ENCODE measurements at places on chromosomes 5 and 9. TPM values are rescaled to one million over a fixed set of nuclear protein-coding genes. Genes with fewer than 3 reads are reported as not detected.
A peak's percentile ranks its signal among the peaks of the same experiment; 100 is the strongest.

- no peak overlapping the region for H3K27ac ChIP-seq
- no peaks in the 10 kb centered on the region for H3K36me3 ChIP-seq
- H3K4me1 ChIP-seq = no peaks in the 10 kb centered on the region
- no peak for DNase-seq
- H3K27me3 ChIP-seq = no peaks in the 10 kb centered on the region
These were observed 138.5 kb downstream of the SLC24A2 start for GRCh38 chr9:19650312-19650711.

DNA sequence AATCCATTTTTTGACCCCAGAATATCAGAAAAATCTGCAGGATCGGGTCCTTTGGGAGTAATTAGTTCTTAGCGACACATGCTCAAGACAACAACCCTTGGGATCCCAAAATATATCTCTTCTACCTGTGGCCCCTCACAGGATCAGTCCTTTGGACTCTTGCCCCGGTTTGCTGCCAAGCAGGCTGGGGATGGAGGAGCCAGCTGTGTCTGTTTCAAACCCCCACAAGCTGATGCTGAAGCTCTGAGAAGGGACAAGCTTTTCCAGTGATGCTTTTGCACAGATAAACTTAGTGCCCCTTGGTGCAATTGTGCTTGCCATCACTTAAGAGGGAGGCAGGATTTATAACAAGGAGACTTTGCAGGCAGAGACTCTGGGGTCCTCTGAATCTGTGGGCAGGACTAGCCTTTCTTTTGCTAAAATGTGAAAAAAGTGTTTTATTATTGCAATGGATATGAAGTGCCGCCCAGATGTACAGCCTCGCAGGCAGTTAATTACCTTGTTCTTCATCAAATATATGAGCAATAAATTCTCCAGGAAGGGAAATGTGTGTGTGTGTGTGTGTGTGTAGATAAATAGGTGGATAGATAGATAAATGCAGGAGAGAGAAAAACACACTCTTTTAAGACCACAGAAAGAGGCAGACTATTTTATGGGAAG lies 9.6 kb upstream of the LHX2 start:
- H3K4me3 ChIP-seq = no peak overlapping the region
- no peaks in the 10 kb centered on the region for H3K36me3 ChIP-seq

The ADAM19 gene
- total RNA-seq = 0.97 TPM

GRCh38 chr5:89418407-89419085 lies 535.6 kb upstream of the MEF2C start:
- no peaks in the 10 kb centered on the region for H3K27me3 ChIP-seq
- H3K27ac ChIP-seq = no peak overlapping the region
- no peaks in the 10 kb centered on the region for H3K4me1 ChIP-seq
- DNase-seq = no peak
- no peaks in the 10 kb centered on the region for H3K36me3 ChIP-seq

- H3K36me3 ChIP-seq = no peaks in the 10 kb centered on the region
- H3K27ac ChIP-seq = no peak overlapping the region
- no peaks in the 10 kb centered on the region for H3K4me1 ChIP-seq
These were observed 179.0 kb downstream of the TMEM232 start for GRCh38 chr5:110547495-110547894.

DNA sequence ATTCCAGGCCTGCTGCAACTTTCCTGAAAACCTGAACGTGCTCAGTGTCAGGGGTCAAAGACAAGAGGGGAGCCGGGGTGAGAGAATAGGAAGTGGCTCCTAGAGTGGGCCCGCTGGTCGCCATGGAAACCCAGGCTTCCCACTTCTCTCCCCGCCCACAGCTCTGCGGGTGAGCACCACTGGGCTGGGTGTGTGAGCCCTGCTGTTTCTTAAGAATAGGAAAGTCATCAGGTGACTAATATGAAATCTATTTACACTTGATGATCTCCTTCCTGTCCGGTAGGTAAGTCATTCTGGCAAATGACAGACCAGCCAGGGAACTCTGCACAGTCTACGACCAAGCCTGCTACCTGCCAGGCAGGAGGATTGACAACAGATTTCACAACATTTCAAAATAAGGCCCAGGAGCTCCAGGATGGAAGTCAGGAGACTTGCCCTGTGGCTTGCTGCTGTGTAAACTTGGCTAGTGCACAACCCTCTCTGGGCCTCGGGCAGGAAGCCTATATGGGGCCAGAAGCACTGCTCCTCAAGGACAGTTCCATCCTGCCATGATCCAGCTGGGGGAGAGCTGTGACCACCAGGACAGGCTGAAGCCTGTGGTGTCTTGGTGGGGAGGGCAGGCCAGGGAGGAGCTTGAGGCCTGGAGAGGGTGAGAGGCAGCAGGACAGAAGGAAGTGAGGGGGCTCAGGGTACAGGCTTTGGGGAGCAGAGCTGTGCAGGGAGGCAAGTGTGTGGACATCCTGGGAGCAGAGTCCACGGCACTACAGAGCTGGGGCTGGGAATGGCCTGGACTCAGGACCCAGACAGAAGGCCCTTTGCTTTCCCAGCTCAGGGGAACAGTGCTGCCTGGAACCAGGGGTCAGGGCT lies 60.6 kb downstream of the SHB start:
- peak overlapping the region; percentile 10 for H3K27ac ChIP-seq
- H3K27me3 ChIP-seq = no peaks in the 10 kb centered on the region
- no peaks in the 10 kb centered on the region for H3K4me1 ChIP-seq
- no peak for DNase-seq
- H3K4me3 ChIP-seq = no peak overlapping the region

DNA sequence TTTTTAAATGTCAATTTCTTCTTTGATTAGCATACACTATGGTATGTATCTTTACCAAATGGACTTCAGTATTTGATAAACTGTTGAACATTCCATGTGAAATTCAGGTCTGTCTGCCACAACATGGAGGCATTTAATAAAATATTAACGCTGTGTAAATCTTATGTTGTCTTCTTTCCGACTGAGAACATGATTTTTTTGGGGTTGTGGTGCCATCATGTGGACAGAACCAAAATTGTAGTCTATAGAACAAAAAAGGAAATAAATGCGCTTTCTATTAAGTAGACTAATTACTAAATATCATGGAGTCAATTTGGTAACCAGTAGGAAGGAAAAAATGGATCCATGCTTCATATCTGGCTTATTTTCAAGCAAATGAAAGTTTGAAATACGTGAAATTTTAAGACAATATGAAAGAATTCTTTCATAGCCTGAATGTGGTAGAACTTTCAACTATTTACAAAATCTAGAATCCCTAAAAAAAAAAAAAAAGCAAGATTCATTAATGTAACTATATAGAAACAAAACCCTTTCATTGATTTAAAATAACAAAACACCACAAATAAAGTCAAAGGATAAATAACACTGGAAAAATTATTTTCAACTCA lies 2.8 kb upstream of the PLK2 start:
- no peak overlapping the region for H3K27ac ChIP-seq
- H3K4me3 ChIP-seq = no peak overlapping the region
- H3K4me1 ChIP-seq = no peaks in the 10 kb centered on the region
- no peaks in the 10 kb centered on the region for H3K36me3 ChIP-seq
- no peak for DNase-seq

GRCh38 chr9:108467653-108468324 lies 388.0 kb downstream of the ACTL7B start:
- no peaks in the 10 kb centered on the region for H3K36me3 ChIP-seq
- H3K4me3 ChIP-seq = no peak overlapping the region
- peaks cover 14% of the 10 kb centered on the region for H3K4me1 ChIP-seq
- DNase-seq = no peak
- H3K27me3 ChIP-seq = no peaks in the 10 kb centered on the region

The BASP1 gene
- total RNA-seq = 4.0 TPM

DNA sequence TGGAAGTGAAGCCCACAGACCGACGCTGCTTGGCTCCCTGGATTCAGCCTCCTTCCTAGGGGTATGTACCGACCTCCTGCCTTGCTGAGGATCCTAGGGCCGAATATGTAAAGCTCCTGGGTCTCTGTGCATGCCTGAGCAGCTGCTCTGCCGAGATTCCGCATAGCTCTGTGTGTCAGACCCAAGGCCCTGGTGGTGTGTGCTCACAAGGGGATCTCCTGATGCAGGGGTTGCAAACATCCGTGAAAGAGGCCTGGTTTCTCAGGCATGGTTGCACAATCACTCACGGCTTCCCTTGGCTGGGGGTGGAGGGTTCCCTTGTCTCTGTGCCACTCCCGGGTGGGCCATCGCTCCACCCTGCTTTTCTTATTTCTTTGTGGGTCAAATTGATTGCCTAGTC lies 19.9 kb upstream of the SVEP1 start:
- no peak overlapping the region for H3K4me3 ChIP-seq
- DNase-seq = no peak
- no peaks in the 10 kb centered on the region for H3K27me3 ChIP-seq
- H3K27ac ChIP-seq = no peak overlapping the region
- no peaks in the 10 kb centered on the region for H3K4me1 ChIP-seq
- H3K36me3 ChIP-seq = no peaks in the 10 kb centered on the region

DNA sequence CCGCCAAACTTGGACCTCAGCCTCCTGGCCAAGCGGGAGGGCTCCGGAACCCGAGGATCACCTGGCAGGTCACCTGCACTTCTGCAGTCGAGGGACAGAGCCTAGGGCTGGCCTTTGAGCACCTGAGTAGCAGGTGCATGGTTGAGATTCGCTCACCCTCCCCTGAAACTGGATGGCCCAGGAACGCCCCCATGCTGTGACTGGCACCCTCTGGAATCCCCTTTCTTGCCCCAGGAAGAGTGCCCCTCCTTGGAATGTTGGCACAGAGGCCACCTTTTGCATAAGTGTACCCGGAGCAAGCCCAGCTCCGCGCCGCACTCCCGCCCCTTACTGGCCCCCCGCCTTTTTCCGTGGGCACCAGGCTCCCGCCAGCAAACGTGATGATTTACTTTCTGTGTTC lies 112.5 kb upstream of the IER5L start:
- H3K4me3 ChIP-seq = no peak overlapping the region
- no peaks in the 10 kb centered on the region for H3K36me3 ChIP-seq
- H3K4me1 ChIP-seq = no peaks in the 10 kb centered on the region
- H3K27me3 ChIP-seq = no peaks in the 10 kb centered on the region
- peak; percentile 2 for DNase-seq

- no peak for DNase-seq
- no peak overlapping the region for H3K4me3 ChIP-seq
- no peaks in the 10 kb centered on the region for H3K27me3 ChIP-seq
- H3K4me1 ChIP-seq = peaks cover 10% of the 10 kb centered on the region
These were observed 2.2 kb upstream of the NSMF start for GRCh38 chr9:137461316-137461662.

The SPAAR gene
- 1.8 TPM for total RNA-seq

GRCh38 chr5:67902497-67902830 lies 313.1 kb upstream of the PIK3R1 start:
- H3K36me3 ChIP-seq = no peaks in the 10 kb centered on the region
- no peaks in the 10 kb centered on the region for H3K27me3 ChIP-seq
- H3K27ac ChIP-seq = no peak overlapping the region

- H3K27me3 ChIP-seq = no peaks in the 10 kb centered on the region
- H3K36me3 ChIP-seq = no peaks in the 10 kb centered on the region
- no peak overlapping the region for H3K4me3 ChIP-seq
These were observed 43.2 kb upstream of the NR3C1 start for GRCh38 chr5:143446535-143447226.

DNA sequence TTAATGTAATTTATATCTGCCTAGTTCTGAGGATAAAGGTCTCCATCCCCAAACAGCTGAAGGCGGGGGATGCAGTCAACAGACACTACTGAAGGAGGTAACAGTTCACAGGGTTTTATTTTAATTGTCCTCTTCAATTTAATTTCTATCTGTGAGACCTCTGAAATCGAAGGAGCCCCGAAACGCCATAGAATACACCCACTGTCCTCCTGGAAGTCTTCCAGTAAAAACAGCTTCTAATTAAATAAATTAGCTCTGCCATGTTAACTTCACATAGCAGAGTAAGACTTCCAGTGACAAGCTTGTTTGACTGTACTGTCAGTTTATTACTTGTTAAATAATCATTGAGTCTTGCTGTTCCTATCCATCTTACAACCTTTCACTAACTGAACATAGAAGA lies 193.5 kb downstream of the SEC61B start:
- H3K36me3 ChIP-seq = no peaks in the 10 kb centered on the region
- DNase-seq = no peak
- no peaks in the 10 kb centered on the region for H3K4me1 ChIP-seq
- H3K27ac ChIP-seq = no peak overlapping the region
- H3K4me3 ChIP-seq = no peak overlapping the region

- H3K27ac ChIP-seq = no peak overlapping the region
- DNase-seq = no peak
- H3K27me3 ChIP-seq = no peaks in the 10 kb centered on the region
- H3K36me3 ChIP-seq = no peaks in the 10 kb centered on the region
- no peak overlapping the region for H3K4me3 ChIP-seq
- H3K4me1 ChIP-seq = no peaks in the 10 kb centered on the region
These were observed 4.1 kb downstream of the HACD4 start for GRCh38 chr9:21027295-21027694.

GRCh38 chr5:39995990-39996389 lies 571.2 kb upstream of the DAB2 start:
- H3K4me3 ChIP-seq = no peak overlapping the region
- no peak overlapping the region for H3K27ac ChIP-seq
- no peaks in the 10 kb centered on the region for H3K4me1 ChIP-seq
- DNase-seq = no peak

DNA sequence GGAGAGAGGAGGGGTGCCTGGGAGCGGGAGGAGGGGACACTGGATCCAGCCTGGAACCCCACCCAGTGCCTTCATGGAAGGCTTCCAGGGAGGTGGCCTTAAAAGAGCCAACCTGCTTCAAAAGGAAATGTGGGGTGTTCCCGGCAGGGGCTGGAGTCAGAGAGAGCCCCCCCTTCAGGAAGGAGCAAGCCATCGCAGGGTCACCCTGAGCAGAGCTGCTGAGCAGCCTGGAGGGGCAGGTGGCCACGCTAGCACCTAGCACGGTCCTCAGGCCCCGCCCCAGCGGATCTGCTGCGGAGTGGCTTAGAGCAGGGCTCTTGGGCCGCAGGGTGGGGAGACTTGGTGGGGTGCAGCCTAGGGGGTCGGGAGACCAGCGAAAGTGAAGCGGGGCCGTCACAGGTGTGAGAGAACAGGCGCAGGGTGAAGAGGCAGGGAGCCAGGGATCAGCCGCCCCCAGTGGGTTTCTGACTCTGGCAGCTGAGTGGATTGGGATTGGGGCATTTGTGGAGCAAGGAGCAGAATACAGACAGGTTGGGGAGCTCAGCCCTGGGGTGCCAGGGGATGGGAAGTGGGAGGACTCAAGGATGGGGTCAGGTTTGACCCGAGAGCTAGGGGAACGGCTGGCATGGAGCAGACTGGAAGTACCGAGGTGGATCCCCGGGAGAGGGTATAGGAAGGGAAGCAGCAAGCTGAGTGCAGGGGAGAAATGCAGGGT lies 1.5 kb downstream of the LCN2 start:
- no peaks in the 10 kb centered on the region for H3K36me3 ChIP-seq
- no peak for DNase-seq
- H3K27me3 ChIP-seq = no peaks in the 10 kb centered on the region
- H3K4me1 ChIP-seq = no peaks in the 10 kb centered on the region

GRCh38 chr5:75536694-75537360 lies 25.1 kb downstream of the POLK start:
- H3K4me3 ChIP-seq = no peak overlapping the region
- H3K36me3 ChIP-seq = no peaks in the 10 kb centered on the region
- H3K27ac ChIP-seq = no peak overlapping the region
- peaks cover 23% of the 10 kb centered on the region for H3K4me1 ChIP-seq

Data from gastrocnemius medialis (tissue), 4 donors.